ENCODE measurements at places on chromosomes 6 and 20.

DNA sequence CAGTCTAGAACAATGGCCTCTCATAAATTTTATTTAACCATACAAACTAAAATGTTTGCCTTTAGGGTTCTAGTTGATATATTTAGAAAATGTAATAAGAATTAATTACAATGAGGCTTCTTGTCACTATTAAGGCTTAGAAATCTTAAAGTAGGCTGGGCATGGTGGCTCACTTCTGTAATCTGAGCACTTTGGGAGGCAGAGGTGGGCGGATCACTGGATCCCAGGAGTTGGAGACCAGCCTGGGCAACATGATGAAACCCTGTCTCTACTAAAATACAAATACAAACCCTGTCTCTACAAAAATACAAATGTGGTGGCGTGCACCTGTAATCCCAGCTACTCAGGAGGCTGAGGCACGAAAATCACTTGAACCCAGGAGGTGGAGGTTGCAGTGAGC lies 99.0 kb upstream of the ADGRF1 start:
- no peak for DNase-seq

DNA sequence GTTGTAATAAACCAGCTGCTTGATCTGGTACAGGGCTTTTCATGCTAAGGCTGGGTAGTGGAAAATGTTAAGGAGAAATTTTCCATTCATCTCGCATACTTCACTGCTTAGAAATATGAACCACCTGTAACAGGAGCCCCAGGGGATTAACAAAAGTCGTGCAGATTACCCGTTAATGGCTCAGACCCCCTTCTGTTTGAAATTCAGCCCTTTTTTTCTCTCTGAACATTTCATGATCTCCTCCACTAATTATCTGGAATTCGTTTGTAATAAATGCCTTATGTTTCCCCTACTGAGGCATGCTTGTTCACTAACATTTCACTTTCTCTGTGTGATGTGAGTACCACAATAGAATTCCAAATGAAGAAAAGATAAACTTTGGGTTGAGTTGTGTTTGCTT lies 336.4 kb upstream of the HSF2 start:
- DNase-seq, result no peak

DNA sequence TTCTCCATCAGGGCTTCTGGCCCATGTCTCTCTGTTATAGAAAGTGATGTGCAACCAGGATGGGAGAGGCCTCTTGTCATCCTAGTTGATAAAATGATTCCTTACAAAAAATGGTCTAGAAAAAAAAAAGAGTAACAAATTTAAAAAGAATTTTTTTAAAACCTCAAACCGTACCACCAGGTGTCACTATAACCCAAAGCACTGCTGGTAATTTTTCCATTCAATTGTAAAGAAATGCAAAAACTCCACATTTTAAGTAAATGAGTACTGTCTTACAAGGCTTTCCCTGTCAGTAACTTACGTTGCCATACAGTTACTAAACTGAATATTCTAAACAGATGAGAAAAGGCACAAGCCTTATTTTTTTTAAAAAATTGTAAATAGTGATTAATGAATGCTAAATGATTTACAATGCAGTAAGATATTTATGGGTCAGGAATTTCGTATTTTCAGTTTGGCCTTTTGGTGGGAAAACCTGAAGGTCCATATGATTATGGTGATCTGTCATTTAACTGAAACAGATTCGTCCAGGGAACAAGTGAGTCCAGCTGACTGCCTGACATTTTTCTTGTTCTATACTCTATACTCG lies 95.4 kb downstream of the OGFRL1 start:
- no peak for DNase-seq

GRCh38 chr6:108846101-108846500 lies 2.1 kb upstream of the ARMC2 start:
- DNase-seq, result no peak

GRCh38 chr20:21389368-21389767 lies 8.0 kb downstream of the NKX2-4 start:
- no peak for DNase-seq

DNA sequence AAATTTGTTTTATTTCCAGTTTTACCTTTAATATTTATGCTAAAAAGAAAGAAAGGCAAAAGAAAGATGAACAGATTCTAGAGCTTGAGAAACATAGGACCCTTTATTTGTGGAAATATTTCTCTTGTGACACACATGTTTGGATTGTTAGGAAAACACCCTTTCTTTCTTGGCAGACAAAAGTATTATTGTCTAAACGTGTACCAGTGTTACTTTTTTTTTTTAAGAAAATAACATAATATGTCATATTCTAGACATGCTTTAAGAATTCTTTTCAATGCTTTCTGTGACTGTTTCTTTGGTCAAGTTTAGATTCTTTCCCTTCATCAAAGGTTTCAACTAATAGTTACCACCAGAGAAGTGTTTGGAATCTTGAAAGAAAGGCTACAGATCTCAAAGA lies 183.4 kb upstream of the CNR1 start:
- no peak for DNase-seq

- no peak for DNase-seq
These were observed 63.3 kb downstream of the TSPYL4 start for GRCh38 chr6:116190550-116190949.

- no peak for DNase-seq
These were observed 68.6 kb upstream of the FBXL4 start for GRCh38 chr6:99016355-99016754.

DNA sequence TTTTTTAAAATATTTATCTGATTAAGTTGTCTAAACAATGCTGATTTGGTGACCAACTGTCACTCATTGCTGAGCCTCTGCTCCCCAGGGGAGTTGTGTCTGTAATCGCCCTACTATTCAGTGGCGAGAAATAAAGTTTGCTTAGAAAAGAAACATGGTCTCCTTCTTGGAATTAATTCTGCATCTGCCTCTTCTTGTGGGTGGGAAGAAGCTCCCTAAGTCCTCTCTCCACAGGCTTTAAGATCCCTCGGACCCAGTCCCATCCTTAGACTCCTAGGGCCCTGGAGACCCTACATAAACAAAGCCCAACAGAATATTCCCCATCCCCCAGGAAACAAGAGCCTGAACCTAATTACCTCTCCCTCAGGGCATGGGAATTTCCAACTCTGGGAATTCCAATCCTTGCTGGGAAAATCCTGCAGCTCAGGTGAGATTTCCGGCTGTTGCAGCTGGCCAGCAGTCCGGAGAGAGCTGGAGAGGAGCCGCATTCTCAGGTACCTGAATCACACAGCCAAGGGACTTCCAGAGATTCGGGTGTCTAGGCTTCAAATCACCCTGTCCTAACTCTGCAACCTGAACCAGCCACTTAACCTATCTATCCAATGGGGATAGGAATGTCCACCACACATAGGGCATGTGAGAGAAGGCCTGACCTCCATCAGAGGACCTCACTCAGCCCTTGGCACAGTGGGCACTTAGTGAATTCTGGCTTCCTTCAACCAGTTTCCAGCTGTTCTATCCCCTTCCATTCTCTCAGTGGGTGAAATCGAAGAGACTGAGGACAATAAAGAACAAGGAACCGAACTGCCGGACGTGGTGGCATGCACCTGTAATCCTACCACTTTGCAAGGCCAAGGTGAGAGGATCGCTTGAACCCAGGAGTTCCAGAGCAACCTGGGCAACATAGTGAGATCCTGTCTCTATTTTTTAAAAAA lies 3.1 kb downstream of the TNF start:
- no peak for DNase-seq

GRCh38 chr20:23598481-23598880 lies 7.2 kb downstream of the CST9 start:
- no peak for DNase-seq

DNA sequence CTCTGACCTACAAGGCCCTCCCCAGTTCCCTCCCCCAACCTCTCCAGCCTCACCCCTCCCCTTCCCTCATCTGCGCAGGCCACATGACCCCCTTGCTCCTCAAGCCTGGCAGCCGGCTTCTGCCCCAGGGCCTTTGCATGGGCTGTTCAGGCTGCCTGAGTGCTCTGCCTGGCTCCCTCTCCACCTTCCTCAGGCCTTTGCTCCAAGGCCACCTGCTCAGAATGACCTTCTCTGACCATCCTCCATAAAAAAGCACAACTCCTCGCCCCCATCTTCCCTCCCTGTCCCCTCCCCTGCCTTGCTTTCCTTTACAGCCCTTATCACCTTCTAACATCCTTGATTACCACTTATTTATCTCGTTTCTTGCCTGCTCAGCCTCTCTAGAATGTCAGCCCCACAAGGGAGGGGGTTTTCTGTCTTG lies 38.7 kb downstream of the SPDEF start:
- DNase-seq, result no peak

DNA sequence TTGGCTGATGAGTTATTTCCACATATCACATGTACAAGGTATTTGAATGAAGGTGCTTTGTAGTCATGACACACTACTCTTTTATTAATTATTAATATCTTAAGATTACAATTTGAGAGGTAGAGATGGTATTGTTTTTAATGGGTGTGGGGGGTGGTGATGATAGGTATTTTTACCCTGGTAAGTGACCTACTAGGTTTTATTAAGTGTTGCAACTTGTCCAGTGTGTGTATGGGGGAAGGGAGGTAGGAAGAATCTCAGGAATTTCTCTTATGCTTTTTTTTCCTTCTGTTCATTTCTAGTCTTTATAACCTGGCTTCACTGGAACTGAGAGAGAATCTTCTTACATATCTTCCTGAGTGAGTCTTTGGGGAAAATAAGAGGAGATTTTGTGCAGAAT lies 101.4 kb downstream of the LRRC1 start:
- no peak for DNase-seq

DNA sequence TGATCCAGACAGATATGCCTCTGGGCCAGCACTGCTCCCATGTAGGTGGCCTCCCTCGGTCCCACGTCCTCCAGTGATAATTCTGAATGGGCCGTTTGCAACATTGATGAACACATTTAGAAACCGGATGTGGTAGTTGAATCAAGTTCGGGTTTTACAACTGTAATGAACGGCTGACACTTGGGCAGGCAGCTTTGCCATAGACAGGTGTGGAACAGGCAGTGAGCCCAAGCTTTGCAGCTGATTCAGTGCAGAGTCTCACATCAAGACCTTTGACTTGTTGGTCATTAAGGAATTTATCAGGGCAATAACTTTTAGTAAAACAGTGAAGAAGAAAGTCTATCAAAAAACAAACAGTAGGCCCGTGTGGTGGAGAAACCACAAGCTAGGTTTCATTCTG lies 466.6 kb upstream of the AGPAT4 start:
- no peak for DNase-seq

DNA sequence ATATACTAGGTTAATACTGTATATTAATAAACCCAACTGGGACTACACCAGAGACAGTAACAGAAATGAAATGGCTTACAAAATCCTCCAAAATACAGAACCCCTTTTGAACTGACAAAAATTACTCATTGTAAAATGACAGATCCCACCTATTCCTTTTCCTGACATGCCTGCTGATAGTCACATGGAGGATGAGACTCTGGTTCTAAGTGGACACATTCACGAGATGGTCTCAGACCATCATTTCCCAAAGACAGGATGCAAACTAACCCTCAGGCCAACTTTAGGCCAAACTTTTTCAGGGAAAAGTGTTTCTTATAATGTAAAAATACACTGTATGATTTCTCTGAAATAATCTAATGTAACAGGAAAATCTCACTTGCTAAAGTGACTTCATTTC lies 22.5 kb downstream of the TBC1D7 start:
- no peak for DNase-seq
